ENCODE measurements at places on chromosomes 6 and 20.
A peak's percentile ranks its signal among the peaks of the same experiment; 100 is the strongest.

GRCh38 chr20:50982363-50982762 lies 23.7 kb downstream of the MOCS3 start:
- no peak for DNase-seq

GRCh38 chr20:49890471-49891361 lies 24.6 kb downstream of the SPATA2 start:
- DNase-seq: no peak

DNA sequence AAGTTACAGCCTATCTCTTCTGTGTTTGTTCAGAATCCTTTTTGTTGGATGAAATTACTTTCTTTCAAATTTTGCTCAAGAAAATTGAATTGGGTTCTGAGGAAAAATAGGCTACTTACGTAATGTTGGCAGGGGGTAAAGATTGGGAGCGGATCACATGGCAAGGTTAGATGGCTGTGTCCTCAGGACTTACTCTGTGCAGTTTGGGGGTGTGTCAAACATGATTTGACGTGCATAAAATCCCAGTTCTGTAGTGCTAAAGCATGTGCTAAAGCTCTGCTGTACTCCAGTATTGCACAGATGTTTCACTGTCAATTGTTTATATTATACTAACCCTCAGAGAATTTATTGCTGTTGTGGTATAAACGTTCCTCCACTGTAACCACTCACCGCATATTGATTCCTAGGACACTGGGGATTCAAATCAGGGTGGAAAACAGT lies 2.6 kb downstream of the NT5E start:
- no peak for DNase-seq

- peak; percentile 62 for DNase-seq
Measured at GRCh38 chr6:125906158-125906998, 50.2 kb upstream of the HINT3 start.

- peak; percentile 36 for DNase-seq
Measured at GRCh38 chr20:44745598-44746366, at the start of gene KCNK15. TSS of gene KCNK15 (plus strand) at chr20:44745865. CDS start at chr20:44745911, 46 bp downstream.

- DNase-seq: no peak
Measured at GRCh38 chr20:50689864-50690649, 1.3 kb downstream of the RIPOR3 start.

- no peak for DNase-seq
Measured at GRCh38 chr20:23143986-23144690, 58.0 kb upstream of the CD93 start.

DNA sequence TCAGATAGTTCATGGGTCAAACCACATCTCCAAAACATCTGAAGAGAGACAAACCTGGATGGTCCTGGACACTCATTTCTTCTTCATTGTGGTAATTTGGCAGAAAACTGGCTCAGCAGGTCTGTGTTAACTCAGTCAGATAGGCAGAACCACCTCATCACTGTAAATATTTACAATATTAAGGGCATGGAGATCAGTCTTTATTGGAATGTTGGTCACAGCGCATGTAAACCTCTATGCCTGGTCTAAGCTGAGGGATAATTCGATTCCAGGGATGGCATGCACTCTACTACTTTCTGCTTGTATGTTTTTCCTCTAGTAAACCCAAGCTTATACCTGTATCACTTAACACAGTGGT lies 4.0 kb upstream of the TBC1D7 start:
- no peak for DNase-seq

DNA sequence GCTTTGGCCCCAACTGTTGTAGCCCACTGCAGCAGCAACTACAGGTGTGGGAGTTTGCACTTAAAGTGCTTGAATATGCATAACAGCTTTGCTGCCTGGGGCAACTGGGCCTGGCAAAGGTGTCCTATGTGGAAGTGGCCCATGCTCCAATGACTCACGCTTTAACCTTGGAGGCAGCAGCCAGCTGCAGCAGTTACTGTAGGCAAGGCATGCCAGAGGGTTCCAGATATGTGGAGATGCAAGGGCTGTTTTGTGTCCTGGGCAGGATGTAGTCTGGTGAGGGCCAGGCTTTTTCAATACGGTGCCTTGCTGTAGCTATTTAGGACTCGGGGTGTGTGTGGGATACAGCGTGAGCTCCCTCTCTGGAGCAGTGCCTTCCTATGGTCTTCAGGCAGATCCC lies 150.3 kb downstream of the NKAIN2 start:
- no peak for DNase-seq

DNA sequence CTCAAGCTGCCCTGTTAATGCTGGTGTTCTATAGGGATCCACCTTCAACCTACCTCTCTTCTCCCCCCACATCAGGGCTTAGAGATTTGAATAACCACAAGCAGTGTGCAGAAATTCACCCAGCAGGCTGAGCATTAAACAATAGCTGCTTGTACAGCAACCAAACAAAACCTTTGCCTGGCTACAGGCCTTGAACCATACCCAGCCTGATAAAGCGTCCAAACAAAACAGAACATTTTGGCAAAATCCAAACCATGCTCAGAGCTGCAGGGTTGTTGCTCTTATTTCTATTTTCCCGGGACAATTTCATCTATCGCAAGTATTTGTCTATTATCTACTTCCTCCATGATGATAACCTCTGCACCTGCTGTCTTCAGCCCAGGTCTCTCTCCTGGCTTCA lies 142.3 kb downstream of the UNC5CL start:
- DNase-seq: no peak

- no peak for DNase-seq
Measured at GRCh38 chr20:16541226-16541625, 32.0 kb downstream of the KIF16B start.

DNA sequence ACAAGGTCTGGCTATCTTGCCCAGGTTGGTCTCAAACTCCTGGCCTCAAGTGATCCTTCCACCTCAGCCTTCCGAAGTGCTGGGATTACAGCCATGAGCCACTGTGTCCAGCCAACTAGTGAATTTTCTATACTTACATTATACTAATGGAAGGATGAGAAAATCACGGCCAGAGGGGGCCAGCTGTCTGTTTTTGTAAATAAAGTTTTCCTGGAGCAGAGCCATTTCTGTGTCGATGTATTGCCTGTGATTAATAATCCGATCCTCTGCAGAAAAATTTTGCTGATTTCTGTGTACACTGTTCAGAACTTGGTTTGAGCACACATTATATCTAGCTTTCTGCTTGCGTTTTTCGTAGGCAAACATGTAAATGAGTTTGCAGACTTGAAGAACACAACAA lies 28.8 kb downstream of the PTPRT start:
- no peak for DNase-seq

DNA sequence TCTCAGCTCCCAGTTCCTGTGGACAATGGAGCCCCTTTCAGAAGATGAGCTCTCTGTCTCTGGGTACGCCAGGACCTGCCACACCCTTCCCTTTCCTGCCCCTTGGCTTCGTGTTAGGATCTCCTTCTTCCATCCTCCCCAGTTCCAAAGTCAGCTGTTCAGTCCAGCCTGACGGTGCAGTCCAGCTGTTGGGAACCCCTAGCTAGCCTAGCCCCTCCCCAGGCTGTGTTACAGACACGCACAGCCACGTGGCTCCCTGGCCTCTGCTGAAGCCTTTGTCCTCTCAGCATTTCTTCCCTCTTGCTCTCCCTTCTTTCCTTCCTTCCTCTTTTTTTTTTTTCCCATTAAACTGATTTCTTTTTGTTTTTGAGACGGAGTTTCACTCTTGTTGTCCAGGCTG lies 12.4 kb upstream of the TFAP2C start:
- no peak for DNase-seq

- DNase-seq: no peak
Measured at GRCh38 chr6:20286968-20287565, 74.8 kb upstream of the MBOAT1 start.

DNA sequence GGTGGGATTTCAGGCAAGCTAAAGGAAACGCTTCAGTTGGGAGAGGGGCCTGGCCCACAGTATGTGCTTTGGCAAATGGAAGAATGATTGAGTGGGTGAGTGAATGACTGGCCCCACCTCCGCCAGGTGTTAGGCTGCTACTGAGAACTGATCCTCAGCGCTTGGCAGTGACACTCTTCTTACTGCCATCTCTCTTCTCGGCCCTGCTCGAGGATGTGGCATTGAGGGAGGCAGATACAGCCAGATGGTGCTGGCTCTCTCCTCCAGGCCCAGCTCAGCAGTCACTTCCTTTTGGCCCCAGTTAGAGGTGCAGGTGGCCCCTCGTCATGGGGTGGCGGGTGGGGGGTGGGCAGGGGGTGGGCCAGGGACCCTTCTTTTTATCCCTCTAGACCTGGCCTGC lies 38.9 kb upstream of the KCNK5 start:
- no peak for DNase-seq

GRCh38 chr6:138805016-138805765 lies 9.3 kb downstream of the ECT2L start:
- no peak for DNase-seq

- no peak for DNase-seq
Measured at GRCh38 chr6:17432356-17432755, 39.0 kb downstream of the CAP2 start.

DNA sequence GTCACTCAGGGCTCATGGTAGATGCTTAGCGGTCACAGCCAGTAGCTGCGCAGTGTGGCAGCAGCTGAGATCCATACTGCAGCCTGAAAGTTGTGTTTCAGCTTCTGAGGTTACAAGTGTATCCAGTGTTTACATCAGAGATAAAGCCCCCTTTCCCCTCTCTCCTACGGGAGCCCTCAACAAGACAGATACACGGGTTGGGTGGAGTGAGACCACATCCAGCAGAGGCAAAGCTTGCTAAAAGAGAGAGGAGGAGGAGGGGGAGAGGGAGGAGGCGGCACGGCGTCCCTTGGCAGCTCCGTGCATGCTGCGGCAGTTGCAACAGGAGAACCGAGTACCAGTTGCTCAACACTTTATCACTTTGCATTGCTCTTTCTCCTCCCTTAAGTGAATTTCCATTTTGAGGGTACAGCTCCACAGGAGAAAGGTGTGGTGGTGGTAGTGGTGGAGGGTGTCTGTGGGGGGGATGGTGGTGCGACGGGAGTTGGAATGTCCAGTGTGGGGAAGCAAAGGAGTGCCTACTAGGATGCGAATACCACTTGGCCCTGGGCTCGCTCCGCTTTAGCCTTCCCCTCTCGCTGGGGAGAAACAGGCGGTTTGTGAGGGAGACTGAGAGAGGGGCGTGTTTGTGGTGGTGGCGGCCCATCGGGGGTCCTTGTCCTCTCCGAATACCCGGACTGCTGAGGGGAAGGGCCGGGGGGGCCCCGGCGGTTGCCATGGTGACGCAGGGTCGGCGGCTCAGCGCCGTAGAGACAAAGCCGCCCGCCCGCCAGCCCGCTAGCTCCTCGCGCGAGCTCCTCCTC lies 405 bp upstream of the RNF182 start:
- DNase-seq: no peak

GRCh38 chr6:53466257-53466656 lies 78.6 kb downstream of the GCLC start:
- no peak for DNase-seq

DNA sequence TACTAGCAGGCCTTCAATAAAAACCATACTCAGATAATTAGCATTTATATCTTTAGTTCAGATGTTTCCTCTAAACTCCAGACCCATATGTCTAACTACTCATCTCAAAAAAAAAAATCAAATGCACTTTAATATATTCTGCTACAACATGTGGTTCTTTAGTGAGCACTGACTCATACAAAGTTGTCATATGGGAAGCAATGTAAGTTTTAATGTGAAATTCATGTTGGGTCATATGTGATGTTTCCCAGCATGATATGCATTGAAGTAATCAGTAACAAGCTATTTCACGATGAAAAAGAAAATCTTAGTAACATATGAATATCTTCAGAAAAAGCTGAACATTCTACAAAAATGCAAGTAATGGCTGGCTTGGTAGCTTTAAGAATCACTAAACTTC lies 859.7 kb upstream of the ADGRB3 start:
- DNase-seq: no peak

DNA sequence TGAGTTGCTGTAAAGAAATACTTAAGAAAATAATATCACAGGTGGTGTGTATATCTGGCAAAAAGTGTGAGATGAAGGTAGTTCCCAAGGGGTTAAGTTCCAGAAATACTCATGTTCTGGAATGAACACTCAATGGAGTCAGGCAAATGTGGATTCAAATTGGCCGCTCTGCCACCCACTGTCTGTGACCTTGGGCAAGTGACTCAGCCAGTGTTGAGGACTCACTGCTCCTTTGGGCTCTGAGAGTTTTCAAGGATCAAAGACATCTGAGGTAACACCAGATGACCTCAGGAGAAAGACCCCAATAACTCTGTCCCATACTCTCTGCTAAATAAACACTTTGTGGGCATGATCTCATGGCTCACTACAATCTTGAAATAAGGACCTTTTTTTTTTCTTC lies 59.2 kb upstream of the EYA2 start:
- DNase-seq: no peak

DNA sequence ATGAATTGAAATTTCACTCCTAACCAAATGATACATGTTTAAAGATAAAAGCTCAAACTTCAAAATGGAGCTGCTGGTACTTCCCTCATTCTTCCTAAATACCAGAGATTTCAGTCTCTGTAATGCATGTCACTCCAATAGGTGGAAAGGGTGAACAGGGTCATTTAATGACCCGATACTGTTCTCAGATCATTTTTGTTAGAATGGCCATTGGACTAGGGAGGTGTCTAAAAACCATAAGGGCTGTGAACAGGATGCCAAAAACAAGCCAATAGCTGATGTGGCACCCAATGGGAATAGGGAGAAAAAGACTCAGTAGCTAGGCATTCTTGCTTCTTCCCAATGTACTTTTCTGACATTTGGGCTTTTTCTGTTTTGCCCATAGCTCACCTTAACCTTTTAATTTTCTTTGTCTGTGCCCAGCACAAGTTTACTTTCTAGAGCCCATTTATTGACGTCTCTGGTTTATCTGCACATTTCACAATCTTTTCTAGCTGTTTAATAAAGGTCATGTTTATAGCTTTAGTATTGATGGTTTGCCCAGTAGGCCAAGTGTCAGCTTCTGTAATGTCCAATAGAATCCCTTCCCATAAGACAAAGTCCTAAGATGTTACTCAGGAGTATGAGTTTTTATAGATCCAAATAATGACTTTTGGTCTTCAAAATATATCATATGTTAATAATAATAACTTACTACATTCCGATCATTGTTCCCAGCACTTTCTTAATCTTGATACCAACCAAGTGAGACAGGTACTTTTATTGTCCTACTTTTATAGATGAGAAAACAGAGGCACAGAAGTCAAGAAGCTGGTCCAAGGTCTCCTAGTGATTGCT lies 24.3 kb upstream of the FLRT3 start:
- no peak for DNase-seq

DNA sequence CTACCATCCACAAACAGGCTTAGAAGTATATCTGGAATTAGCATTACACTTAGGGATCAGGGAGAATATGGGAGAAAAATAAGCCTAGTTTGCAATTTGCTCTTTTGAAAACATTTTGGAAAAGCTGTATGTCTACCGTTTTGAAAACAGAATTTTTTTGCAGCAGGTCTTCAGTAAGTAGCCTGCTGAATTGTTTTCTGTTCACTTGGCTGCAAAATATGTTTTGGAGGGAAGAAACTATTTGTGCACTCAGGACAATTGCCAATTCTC lies 39.6 kb downstream of the ILRUN start:
- no peak for DNase-seq

DNA sequence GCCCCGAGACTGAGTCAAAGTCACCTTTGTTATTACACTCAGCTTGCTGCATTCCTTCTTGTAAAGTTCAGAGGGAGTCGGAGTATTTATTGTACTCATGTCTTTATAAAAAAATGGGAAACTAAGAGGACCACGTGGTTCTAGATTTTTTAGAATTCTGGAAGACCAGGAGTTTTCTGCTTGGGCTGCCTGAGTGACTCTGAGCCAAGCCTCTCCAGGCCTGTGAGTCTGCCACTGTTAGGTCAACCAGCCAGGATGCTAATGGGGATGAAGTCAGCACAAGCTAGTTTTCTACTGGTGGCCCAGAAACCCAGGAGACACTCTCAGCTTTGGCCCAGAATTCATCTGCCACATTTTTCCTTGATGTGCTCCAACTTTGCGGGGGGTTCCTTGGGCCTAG lies 453.5 kb upstream of the SULF2 start:
- DNase-seq: no peak
